ENCODE measurements at places on chromosomes 3 and 15.

GRCh38 chr3:10557781-10558373, 52.5 kb upstream of the ATP2B2 start:
- DNase-seq = no peak

- DNase-seq = no peak
These were observed 61.3 kb downstream of the HERC2 start for GRCh38 chr15:28260722-28261121.

- DNase-seq = no peak
These were observed 22.3 kb downstream of the THRB start for GRCh38 chr3:24472358-24472757.

GRCh38 chr15:89948796-89949195, 36.0 kb upstream of the ARPIN start:
- no peak for DNase-seq

- DNase-seq = no peak
These were observed 18.9 kb downstream of the MELTF start for GRCh38 chr3:197010556-197011351.

DNA sequence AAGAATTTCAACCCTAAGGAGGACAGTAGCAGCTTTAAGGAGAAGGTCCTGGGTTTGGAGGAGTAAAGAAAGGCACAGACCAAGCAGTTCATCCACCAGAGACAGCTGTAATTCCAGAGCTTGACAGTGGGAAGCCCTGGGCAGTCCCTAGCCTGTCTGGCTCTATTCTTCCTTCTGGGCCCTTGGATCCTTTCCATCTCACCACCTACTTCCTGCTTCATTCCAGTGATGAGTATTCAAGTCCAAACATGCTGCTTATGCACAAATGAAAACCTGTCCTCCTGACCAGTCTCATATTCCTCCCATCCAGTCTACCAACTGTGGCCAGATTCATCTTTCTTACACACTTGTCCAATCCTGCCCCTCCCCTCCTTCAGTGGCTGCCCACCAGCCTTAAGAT, 171.4 kb downstream of the CNTN3 start:
- no peak for DNase-seq

DNA sequence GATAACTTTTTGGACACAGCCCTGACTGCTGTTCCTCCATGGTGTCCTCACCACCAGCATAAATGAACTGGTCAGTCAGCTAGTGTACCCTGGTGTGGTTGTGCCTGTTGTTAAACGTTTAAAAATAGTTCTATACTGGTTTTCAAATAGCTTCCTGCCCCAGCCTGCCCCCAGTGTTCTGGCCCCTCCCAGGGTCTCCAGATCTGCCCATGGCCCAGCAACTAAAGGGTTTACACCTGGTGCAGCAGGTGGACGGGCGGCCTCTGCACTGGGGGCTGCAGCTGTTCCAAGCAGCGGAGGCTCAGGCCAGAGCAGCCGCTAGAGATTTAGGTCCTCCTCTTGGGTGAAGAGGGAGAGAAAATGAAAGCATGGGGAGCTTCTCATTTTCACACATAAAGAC, 6.1 kb upstream of the NR2E3 start:
- DNase-seq = no peak

GRCh38 chr3:58560771-58561311, 16.4 kb downstream of the FAM107A start:
- DNase-seq = no peak

DNA sequence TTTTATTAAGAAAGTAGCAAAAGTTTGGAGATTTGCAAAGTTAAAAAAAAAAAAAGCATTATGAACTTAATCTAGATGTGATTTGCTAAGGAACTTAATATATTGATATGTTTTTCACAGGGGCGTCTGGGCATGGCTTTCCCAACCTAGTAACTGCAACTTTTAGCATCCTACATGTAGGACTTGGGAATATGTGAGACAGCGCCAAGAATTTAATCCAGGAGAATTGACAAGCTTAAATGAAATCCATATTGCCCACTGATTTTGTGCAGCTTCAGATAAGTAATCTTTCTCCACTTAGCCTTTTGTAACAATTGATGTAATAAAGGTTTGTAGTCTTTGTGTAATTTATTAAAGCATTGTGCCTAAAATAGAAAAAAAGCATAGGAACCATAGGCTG, 982 bp upstream of the GABPB1 start:
- DNase-seq = no peak

- DNase-seq = no peak
These were observed 265.8 kb downstream of the RPLP1 start for GRCh38 chr15:69718436-69718835.

- no peak for DNase-seq
These were observed 235.4 kb downstream of the OTOL1 start for GRCh38 chr3:161731968-161732367.

DNA sequence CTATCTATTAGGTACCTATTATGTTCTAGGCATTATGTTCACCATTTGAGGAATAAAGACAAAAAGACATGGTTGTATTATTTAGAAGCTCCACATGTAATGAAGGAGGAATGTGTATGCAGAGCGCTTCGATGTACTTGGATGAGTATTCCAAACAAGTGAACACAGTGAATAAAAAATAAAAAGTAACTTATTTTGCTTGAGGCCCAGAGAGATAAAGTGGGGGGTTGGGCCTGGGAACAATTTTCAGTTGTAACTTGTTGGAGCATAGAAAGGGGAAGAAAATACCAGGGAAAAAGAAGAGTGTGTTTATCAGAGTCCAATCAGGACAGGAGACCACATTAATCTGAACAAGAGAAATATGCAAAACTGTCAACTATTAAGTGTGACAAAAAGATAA, 445.7 kb upstream of the BCHE start:
- no peak for DNase-seq

DNA sequence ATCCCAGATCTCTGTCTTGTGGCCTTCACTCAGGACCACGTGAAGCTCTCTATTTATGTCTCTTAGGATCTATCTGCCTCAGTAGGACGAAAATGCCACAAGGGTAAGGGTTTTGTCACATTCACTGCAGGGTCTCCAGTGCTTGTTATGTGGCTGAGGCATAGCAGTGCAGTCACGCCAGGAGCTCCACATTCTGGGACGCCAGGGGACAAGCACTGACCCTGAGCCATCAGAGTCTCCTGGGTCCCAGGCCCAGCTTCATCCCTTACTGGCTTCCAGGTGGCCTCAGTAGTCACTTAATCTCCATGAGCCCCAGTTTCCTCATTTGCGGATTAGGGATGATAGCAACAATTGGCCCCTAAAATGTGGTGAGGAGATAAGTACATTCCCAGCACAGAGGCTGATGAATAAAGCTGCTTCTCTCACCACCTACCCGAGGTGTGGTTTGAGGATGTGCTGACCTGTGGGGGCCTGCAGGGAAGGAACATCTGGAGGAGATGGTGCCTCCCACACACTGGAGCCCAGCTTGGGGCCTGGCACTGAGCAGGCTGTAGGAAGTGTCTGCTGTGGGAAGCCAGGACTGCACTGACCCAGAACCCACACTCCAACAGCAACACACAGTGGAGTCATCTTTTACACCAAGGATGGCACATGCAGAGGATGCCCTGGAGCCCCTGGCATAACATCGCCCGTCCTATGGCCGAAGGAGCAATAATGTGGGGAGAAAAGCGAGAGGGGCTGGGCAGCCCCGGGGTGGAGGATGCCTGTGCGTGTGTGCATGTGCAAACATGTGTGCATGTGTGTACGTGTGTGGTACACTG, 93.2 kb upstream of the IQSEC1 start:
- no peak for DNase-seq
